ENCODE measurements at places on chromosomes 1 and 21.

DNA sequence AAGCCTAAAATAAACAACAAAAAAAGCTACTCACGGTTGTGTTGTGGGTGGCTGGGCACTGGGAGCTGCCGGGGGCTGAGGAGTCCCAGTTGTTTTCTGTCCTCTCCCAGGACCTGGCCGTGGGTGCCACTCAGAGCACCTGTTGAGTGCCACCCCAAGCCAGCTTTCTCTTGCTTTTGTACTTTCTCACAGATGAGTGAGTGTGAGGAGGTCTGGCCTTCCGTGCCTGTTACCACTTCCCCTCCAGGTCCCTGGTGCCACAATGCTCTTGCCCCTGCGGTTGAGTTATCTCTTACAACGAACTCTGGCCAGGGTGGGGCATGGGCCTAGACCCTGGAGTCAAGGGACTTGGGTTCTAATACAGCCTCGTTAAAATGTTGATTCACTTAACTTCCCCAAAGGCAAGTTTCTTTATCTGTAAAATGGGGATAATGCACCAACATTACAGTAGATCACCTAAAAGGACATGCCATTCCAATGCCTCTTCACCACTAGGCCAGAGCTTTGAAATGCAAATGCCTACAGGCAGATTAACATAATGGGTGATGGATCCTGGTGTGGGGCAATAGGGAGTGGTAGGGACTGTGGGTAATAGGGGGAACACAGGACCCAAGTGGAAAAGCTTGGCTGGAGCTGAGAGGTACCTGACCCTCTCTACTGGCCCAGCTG, at the start of gene CNR2:
CNR2 (minus strand) TSS at position 151 of the 669 bp plus-strand sequence. CDS start 37,745 bp downstream, outside the sequence.
- no peak for DNase-seq

- DNase-seq, result peak; percentile 86
These were observed 27.5 kb downstream of the TBX15 start for GRCh38 chr1:118960567-118961136.

DNA sequence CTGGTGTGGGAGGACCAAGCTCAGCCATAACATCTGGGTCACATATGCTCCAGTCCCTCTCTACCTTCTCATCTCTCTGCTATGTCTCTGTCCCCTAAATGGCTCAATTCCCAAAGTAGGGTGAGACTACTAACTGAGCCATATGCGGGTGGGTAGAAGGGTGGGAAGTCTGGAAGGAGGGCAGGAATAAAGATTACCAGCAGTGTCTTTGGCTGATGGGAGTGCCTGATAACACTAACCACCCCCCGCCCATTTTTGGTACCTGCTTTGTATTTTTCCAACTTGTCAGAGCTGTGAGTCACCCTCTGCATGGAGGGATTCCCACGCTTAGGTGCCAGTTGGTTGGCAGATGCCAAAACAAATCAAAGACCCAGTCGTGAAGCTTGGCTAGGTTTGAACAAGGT, 14.9 kb upstream of the SSBP3 start:
- DNase-seq, result no peak

- DNase-seq, result peak; percentile 45
These were observed 22.0 kb downstream of the THAP3 start for GRCh38 chr1:6646499-6647148.

DNA sequence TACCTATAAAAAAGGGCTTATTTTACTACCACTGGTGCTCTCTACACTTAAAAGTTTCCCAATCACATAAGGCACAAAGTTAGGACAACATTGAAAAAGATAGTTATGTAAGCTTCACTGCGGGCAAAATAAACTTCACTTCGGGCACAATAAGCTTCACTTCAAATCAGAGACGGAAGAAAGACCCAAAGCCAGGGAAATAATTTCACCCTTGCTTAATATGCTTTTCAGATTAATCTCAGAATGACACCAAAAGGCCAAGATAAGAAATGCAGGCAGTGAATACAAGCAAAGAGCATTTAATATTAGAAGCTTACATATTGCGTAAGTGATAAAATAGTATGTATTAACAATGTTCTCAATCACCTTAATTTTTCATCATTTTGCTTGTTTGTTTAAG, 444.2 kb downstream of the SETD4 start:
- DNase-seq, result peak; percentile 75

GRCh38 chr21:19123525-19123924, 719.9 kb upstream of the TMPRSS15 start:
- no peak for DNase-seq

All from HCEC 1CT (cell line).